Activated naive CD8-positive, alpha-beta T cell treated with anti-CD3 and anti-CD28 coated beads, Interleukin-2, amount 10 ng/mL, durations not matched to agents 7 days and 5 days (primary cell): ENCODE measurements at places on chromosomes 16 and 17. TPM values are rescaled to one million over a fixed set of nuclear protein-coding genes. Genes with fewer than 3 reads are reported as not detected.
A peak's percentile ranks its signal among the peaks of the same experiment; 100 is the strongest.

Gene TOP2A
- 313 TPM for total RNA-seq

Gene SLC12A3
- total RNA-seq, result not detected

Gene SCIMP
- not detected for total RNA-seq

- DNase-seq, result no peak
These were observed 29.8 kb upstream of the KCNJ2 start for GRCh38 chr17:70139449-70139993.

- DNase-seq, result no peak
These were observed 225.8 kb downstream of the IRX3 start for GRCh38 chr16:54060599-54061421.

- no peak for DNase-seq
These were observed 44.7 kb downstream of the TMEM132E start for GRCh38 chr17:34623856-34624766.

DNA sequence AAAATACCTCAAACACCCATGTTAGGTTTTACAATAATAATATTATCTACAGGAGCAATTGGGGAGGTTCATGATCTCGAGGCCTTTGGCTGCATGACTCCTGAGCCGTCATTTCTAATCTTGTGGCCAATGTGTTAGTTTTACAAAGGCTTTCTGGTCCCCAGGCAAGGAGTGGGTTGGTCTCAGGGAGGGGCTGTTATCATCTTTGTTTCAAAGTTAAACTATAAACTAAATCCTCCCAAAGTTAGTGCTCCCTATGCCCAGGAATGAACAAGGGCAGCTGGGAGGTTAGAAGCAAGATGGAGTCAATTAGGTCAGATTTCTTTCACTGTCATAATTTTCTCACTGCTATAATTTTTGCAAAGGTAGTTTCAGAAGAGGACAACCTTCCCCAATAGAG is 9.1 kb upstream of the CCL5 start:
- no peak for DNase-seq

DNA sequence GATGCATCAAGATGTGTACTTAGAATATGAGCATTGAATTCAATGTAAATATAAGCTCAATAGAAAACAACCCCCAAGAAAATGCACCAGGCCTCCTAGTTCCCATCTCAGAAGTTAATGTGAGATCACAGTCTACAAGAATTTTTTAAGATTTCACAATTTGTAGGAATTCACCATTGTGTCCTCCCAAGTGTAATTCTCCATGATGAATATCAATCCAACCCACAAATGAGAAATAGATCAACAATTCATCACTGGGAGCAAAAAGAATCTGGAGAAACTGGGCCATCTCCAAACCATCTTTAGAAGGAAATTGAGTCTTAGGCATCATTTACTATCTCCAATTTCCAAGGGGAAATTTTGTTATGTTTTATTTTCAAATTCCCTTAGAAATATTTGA is 310.5 kb upstream of the GOT2 start:
- DNase-seq, result no peak

GRCh38 chr17:59863616-59864015 is 29.1 kb downstream of the TUBD1 start:
- no peak for DNase-seq

GRCh38 chr17:58319173-58320162 is 9.1 kb downstream of the TSPOAP1 start:
- DNase-seq, result peak; percentile 26

- no peak for DNase-seq
These were observed 20.7 kb downstream of the UBN1 start for GRCh38 chr16:4868026-4868425.
